ENCODE measurements at places on chromosomes 3 and 15. TPM values are rescaled to one million over a fixed set of nuclear protein-coding genes. Genes with fewer than 3 reads are reported as not detected.

- peak; percentile 45 for DNase-seq
Observed at GRCh38 chr3:57093971-57094535, 33.6 kb downstream of the SPATA12 start.

DNA sequence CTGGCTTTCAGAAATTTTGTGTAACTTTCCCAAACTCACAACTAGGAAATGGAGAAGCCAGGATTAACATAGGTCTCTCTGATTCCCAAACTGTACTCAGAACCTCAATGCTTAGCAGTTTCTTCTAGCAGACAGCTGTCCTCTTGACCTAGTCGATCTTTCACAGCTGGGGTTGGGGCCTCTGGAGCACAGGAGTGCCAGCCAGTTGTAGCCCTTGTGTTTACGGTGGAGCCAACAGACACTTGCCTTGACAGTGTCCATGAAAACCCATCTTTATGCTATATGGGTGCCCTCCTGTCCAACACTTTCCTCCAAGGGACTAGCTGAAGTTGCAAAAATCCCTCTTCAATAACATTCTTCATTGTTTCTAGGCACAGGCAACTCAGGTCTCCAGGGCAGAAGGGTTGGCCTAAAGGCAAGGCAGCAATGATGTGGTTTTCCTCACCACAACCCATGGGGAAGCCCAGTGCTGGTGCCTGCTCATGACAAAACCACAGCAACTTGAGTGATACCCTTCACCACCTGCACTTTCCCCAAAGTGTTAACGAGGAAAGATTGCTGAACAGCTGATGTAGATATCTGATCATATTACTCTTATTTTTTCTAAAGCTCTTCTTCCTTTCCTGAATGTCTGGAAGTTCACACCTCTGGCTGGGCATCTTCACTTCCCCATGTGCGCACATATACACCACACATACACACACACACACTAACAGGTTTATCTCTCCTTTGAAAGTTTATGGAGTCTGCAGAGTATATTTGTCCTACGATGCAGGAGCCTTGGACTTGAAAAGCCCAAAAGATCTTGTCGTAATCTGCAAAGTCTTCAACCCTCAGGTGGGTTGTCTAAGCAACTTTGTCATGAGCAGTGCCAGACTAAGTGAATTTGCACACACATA, 11.0 kb upstream of the KNG1 start:
- no peak for DNase-seq

- DNase-seq = no peak
Observed at GRCh38 chr3:140856905-140857304, 84.7 kb upstream of the SLC25A36 start.

GRCh38 chr3:17194116-17194515, 309.4 kb downstream of the PLCL2 start:
- no peak for DNase-seq

DNA sequence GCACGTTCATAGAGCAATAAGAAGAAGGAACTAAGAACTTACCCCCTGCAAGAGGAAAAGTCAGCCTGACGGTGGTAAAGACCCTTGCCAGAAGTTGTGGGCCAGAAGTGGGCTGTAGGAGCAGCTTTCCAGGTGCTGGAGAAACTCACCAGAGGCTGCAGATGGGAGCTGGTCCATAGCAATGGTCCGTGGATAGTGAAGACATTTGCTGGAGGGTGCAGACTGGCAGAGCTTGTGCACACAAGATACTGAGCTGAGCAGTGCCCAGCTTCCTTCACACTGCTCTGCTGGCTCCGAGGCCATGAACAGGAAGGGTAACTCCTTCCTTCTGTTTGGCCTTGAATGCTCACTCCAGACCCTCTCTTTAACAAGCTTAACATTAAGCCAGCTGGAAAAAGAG, 149.8 kb upstream of the BNIP2 start:
- no peak for DNase-seq

- DNase-seq = no peak
Observed at GRCh38 chr3:197337214-197337613, 38.8 kb upstream of the DLG1 start.

GRCh38 chr3:173938159-173938558, 540.6 kb downstream of the NLGN1 start:
- DNase-seq = no peak

DNA sequence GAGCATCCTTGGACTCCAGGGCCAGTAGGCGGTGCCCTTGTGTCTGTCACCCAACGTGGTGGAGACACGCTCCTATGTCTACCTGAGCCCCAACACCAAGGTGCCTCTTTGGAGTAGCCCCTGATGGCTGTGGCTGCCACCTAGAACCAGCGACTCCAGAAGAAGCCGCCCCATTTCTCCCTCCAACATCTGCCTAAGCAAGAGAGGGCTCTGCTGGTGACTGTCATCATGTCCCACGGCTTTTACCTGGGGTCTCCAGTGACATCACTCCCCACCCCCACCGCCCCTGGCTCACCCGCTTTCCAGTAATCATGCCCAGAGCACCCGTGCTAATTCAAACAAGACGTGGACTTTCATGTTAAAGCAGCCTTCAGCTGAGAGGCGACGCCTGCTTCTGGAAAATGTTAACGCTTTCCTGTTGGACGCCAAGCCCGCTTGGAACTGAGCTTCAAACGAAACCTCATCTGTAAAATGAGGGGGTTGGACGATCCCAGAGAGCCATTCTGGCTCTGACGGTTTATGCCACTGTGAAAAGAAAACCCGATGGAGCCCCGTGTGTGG, 57.0 kb downstream of the ISG20 start:
- peak; percentile 79 for DNase-seq

DNA sequence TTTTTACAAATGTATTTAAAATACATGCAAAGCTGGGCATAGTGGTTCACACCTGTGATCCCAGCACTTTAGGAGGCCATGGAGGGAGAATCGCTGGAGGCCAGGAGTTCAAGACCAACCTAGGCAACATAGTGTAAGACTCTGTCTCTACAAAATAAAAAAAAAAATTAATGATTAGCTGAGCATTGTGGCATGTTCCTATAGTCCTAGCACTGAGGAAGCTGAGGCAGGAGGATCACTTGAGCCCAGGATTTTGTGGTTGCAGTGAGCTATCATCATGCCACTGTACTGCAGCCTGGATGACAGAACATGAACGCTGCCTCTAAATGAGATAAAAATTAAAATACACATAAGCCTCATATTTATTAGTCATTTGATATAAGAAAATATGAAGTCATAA, 142.8 kb downstream of the TCF12 start:
- no peak for DNase-seq

DNA sequence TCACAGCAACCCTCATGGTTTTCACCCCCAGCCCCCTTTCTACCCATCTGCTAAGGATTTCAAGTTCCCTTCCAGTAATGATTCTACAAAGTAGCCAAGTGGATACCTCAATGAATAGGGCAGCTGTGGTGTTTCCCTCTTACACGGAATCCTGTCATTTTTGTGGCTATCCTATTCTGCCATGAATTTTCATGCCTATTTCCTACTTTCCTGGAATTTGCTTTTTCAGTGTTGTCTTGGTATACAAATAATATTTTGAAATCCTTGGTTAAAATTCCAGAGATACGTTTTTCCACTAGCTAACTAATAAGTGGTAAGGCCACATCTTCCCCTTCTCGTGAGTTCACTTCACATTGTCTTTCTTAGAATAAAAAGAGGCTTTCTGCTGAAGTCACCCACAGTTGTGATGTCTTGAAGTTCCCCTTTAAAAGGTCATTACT, 7.5 kb downstream of the ADPRH start:
- no peak for DNase-seq

- DNase-seq = peak; percentile 27
Observed at GRCh38 chr15:31396881-31397560, 70.4 kb downstream of the KLF13 start.

DNA sequence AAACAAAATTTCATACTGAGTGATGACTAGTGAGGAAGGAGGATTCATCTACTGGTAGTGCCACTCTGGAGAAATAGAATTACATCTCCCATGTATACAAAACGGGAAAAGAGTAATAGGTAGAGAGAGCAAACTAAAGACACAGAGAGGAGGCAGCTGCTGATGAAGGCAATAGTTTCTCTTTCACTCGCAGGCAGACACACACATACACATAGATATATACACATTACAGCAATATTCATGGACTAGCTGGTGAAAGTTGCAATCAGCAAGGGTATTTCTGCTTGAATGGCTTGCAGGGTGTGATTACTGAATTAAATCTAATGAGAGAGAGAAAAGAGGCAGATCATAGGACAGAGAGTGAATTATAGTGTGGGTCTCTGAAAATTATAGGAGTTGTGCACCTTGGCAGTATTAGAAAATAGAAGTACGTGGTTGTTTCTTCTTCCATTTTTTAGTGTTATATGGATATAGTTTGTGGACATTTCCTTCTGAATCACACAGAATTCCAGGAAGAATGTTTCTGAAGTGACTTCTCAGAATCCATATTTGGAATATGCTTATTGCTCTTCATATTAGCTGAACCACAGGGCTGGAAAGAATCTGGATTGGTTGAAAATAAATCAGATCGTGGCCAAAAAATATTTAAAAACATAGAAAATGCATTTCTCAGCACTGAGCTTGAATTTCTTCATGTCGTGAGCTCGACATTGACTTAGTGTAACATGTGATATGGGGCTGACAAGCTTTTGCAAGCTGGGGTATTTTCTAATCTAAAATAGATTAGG, 991.2 kb downstream of the TUSC7 start:
- DNase-seq = no peak

DNA sequence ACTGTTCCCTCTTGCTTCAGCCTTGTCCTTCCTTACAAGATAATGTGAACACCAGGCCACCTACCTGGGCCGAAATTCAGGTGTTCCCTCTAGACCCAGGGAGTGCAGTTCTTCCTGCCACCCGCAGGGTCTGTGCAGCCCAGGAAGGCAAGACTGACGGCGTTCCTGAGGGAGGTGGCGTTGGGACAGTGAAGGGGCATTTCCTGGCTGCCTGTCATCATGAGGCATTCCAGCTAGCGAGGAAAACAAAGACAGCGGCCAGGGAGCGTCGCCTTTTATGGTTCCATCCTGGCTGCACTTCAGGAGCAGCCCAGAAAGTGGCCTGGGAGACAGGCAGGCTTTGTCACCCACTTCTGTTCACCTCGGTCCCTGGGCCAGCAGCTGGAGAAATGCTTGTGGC, 84.8 kb upstream of the WNT5A start:
- DNase-seq = no peak

DNA sequence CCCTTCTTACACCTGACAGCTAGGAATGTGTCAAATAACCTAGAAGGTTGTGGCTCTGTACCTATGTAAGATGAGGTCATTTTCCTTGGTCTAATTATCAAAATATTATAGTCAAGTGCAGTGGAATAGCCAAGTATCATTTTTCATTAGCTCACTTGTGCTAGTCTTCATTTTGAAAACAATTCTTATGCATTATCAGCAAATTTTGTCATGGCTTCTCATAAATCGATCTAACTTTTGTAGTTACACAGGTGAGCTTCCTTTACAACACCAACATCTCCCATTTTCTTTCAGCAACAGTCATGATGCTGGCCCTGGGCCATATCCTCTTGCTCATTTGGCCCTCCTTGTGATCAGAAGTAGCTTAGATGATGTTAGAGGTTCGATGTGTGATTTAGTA, 10.3 kb downstream of the TXNRD3 start:
- no peak for DNase-seq

DNA sequence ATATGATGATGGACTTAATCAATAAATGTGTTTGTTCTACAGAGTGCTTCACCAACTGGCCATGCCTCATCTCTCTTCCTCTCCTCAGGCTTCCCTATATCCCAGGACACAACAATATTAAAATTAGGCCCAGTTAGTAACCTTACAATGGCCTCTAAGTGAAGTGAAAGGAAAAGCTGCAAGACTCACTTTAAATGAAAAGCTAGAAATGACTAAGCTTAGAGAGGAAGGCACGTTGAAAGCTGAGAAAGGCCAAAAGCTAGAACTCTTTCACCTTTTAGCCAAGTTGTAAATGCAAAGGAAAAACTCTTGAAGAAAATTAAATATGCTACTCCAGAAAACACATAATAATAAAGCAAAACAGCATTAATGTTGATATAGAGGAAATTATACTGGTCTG, 1010.3 kb downstream of the NAALADL2 start:
- no peak for DNase-seq

DNA sequence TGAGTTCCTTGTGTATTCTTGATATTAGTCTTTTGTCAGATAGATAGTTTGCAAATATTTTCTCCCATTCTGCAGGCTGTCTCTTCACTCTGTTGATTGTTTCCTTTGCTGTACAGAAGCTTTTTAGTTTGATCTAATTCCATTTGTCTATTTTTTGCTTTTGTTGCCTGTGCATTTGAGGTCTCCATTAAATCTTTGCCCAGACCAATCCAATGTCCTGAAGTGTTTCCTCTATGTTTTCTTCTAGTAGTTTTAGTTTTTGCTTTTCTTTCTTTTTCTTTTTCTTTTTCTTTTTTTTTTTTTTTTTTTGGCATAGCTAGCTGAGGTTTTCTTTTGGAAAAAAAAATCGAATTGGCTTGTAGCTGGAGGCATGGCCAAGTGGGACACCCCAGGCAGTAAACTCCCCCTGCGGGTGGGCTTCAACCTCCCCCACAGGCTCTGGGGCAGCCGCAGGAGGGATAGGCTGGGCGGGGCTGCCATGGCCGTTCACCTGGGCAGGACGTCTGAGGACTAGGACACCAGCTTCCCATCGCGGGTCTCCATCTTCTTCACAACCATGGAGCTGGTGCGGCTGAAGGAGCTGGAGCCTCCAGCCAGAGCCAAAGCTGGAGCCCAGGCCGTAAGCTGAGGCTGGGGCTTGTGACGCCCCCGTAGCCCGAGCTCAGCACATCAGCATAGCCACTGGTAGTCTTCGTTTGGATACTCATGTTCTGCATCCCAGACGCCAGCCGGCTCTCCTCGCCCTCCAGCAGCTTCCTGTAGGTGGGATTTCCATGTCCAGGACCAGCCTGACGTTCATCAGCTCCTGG, 16.2 kb upstream of the PSTPIP1 start:
- DNase-seq = no peak

GRCh38 chr3:193165431-193166120, 75.4 kb upstream of the PLAAT1 start:
- DNase-seq = no peak

- DNase-seq = no peak
Observed at GRCh38 chr3:170437696-170438407, 19.2 kb downstream of the CLDN11 start.

DNA sequence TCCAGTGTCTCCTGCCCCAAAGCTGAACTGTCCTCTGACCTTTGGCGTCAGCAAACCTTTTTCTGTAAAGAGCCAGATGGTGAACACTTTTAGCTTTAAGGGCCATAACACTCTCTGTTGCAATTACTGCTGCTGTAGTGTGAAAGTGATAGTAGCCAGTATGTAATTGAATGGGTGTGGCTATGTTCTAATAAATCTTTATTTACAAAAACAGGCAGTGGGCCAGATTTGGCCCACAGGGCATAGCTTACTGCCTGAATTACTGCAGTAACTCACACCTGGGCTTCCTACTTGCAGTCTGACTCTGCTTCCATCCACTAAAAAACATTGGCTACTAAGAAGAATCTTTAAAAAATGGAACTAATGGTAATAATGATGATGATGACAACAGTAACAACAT, 68.0 kb upstream of the SLC6A11 start:
- no peak for DNase-seq

The AADACL2 gene
- total RNA-seq = 21.6 TPM

The TIMP4 gene
- 13.3 TPM for total RNA-seq

The ITIH4 gene
- 4.6 TPM for total RNA-seq

The ITIH1 gene
- 1.3 TPM for total RNA-seq

The BNC1 gene
- total RNA-seq = 9.2 TPM

The TNNC1 gene
- 98.9 TPM for total RNA-seq

The NPAP1 gene
- total RNA-seq = not detected

The TRIM42 gene
- total RNA-seq = not detected

The DPPA4 gene
- total RNA-seq = 1.5 TPM
